MG63 (cell line): ENCODE measurements at places on chromosomes 12 and 14. TPM values are rescaled to one million over a fixed set of nuclear protein-coding genes. Genes with fewer than 3 reads are reported as not detected.
A peak's percentile ranks its signal among the peaks of the same experiment; 100 is the strongest.

DNA sequence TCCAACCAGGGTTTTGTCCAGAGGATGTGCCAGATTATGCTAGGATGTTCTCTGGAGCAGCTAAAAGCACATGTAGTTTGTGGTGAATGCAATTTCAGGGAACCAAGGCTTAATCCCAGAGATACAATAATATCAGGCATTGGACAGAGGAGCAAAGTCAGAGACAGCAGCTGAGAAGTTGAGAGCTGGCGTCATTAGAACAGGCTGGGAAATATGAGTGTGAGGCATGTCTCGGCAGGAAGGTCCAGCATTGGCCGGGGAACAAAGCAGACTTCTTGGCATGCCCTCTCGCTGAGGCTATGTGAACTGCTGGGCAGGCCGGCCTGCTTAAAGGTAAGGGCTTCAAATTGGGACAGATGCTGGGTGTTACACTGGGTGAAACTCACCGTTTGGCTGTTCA lies 125.4 kb downstream of the CAND1 start:
- DNase-seq = peak; percentile 86

DNA sequence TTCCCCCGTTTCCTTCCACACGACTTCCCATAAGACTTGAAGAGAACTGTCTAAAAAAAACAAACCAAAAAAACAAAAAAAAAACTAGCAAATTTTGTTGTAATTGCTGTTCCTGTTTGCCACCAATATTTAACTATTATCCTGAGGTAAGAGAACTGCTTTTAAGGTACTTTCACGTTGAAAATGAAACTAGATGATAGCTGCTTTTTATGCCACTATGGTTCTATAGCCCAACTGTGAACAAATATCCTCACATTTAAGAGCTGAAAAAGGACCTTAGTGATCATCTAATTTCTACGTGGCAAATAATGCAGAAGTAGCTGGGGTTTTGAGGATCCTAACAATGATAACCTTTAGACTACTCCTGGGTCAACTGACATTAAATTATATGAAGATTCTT lies 98.6 kb downstream of the TAOK3 start:
- no peak for DNase-seq

DNA sequence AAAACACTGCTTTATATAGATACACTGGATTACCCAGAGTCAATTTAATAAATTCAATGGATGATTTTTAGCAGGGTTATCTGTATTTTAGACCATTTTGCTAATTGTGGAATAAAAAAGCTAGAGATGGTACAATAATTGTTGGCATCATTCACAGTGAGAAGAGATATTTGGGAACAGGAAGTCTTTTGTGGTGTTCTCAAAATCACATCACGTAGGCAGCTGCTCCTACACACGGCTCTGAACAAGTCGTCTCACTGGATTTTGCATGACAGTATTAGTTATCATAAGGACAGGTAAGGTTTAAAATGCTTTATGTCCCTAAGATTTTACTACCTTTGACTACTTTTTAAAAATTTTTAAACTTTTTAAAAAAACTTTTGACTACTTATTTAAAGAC lies 52.0 kb downstream of the PAPLN start:
- no peak for DNase-seq

GRCh38 chr14:103619057-103619456 lies 10.0 kb upstream of the KLC1 start:
- DNase-seq = no peak

- DNase-seq = no peak
Measured at GRCh38 chr12:47945341-47945728, 18.1 kb upstream of the TMEM106C start.

DNA sequence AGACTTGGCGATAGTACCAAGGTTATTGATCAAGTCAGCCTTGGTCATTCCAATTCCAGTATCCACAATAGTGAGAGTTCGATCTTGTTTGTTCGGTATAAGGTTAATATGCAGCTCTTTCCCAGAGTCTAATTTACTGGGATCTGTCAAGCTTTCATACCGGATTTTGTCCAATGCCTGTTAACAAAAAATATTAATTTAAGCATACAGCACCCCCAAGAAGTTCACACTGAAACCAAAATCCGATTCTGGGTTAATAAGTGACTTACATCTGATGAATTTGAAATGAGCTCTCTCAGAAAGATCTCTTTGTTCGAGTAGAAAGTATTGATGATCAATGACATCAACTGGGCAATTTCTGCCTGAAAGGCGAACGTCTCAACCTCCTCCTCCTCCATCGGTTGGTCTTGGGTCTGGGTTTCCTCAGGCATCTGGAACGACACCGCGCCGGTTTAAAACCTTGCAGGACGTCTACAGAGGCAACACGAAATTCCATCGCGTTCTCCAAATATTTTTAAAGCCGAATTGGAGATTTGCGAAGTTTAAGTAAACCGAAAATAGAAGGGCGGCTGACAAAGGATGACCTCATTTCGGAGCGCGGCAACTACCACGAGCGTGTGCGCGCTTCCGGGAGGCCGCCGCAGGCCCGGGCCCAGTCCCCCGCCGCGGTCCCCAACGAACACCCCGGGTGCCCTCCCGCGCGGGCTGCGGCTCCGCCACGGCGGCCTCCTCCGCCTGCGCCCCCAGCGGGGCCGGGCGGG lies 716 bp downstream of the HSP90AA1 start:
- peak; percentile 48 for DNase-seq

DNA sequence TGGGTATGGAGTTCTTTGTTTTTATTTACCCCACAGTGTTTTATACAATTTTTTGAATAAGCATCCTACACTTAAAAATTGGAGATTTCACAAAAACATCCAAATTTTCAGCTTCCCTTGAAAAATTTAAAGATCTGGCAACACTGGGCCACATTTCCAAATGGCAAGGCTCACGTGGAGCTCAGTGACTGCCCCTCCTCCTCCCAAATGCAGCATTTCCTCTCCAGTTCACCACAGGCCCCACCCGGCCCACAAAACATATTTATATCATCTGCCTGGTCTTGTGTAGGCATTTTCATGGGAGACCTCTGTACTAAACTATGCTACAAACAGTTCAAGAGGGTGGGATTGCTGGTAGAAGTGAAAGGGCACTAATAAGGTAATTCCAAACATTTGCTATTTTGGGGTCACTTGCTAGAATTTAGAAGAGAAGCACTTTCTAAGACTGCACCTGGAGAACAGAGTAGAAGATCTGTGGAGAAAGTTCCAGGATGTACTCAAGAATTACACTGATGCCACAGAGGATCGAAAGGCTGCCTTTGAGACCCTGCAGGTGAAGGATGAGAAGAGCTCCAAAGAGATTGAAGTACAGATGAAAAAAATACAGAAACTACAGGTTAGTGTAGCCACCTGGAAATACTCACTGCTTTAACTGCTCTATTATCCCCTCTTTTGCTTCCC lies 7.3 kb downstream of the FKBP11 start:
- DNase-seq = no peak

GRCh38 chr14:106778986-106779385 lies 1252.6 kb downstream of the TMEM121 start:
- DNase-seq = no peak

DNA sequence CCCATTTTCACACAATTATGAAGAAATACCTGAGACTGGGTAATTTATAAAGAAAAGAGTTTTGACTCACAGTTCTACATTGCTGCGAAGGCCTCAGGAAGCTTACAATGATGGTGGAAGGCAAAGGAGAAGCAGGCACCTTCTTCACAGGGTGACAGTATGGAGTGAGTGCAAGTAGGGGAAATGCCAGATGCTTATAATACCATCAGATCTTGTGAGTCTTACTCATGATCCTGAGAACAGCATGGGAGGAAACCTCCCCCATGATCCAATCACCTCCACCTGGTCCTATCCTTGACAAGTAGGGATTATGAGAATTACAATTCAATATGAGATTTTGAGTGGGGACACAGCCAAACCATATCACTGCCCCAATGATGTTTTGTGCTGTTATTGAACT lies 189.3 kb upstream of the CRY1 start:
- DNase-seq = no peak

GRCh38 chr14:22159957-22160356 lies 429.1 kb downstream of the DAD1 start:
- no peak for DNase-seq

DNA sequence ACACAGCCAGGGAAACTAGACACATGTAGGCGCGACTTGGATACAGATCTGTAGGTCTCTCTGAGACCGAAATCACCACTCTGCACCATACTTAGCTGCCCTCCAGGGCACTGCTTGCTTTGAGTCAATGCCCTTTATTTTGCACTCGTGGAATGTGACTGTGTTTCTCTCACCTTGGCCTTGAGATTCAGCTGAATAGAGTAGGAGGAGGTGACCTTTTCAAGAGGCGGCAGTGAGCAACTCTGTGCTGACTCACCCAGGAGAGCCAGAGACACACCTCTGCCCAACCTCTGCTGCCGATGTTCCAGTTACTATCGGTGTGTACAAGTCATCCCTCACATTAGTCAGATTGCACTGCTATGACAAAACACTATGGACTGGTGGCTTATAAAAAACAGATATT lies 583.4 kb downstream of the VRK1 start:
- no peak for DNase-seq

DNA sequence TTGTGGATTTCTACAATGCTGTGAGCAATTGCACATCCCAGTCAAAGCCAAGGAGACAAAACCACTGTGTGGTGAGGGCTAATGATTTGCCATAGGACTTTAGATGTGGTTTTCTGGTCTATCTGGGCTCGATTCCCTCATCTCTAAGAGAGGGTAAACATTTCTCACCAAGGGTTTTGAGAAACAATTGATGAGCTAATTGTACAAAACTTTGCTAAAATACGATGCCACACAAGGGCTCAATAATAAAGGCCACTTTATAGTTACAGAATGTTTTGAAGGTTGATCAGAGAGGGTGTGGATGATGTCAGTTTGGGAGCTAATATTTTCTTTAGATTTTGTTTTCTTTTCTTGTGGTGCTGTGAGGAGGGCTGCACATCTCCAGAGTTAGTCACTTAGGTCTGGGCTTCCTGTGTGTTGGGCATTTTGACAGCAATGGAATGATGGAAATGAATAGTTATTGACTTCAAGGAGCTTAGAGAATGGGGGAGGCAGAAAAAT lies 60.8 kb upstream of the SLC38A4 start:
- peak; percentile 78 for DNase-seq

GRCh38 chr12:101019667-101020066 lies 190.4 kb downstream of the SLC5A8 start:
- no peak for DNase-seq

DNA sequence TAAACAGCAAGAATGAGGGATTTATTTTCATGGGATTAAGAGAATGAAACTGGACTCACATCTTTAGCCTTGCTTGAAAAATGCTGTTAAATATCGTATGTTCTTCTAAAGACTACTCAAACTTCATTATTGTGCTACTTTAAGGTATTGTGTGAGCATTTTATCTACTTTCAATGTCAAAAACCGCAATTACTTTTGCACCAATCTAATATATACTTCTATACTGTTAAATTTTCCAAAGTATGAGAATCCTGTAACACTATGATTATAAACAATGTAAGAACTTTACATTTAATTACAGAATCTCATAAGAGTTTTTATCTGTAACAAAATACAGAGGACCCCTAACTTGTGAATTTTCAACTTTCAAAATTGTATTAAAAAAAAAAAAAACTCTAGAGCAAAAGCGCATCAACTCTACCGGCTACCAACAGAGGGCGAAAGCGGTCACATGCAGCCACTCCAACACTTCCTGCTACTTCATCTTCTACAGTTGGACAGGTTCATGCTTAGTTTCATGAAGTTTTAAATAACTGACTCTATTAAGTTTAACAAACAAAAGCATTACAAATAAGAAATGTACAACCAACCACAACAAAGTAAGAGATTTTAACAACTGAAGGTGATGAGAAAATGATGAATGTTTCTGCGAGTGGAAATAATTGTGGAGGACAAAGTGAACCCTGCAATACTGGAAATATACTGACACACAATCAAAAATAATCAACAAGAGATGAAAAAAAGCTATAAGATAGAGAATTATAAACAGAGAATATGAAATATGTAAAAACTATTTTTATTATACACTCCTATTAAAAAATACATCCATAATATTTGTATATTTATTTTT lies 210.9 kb downstream of the MED13L start:
- DNase-seq = peak; percentile 35

- no peak for DNase-seq
Measured at GRCh38 chr14:37170237-37170636, 2.2 kb downstream of the SLC25A21 start.

DNA sequence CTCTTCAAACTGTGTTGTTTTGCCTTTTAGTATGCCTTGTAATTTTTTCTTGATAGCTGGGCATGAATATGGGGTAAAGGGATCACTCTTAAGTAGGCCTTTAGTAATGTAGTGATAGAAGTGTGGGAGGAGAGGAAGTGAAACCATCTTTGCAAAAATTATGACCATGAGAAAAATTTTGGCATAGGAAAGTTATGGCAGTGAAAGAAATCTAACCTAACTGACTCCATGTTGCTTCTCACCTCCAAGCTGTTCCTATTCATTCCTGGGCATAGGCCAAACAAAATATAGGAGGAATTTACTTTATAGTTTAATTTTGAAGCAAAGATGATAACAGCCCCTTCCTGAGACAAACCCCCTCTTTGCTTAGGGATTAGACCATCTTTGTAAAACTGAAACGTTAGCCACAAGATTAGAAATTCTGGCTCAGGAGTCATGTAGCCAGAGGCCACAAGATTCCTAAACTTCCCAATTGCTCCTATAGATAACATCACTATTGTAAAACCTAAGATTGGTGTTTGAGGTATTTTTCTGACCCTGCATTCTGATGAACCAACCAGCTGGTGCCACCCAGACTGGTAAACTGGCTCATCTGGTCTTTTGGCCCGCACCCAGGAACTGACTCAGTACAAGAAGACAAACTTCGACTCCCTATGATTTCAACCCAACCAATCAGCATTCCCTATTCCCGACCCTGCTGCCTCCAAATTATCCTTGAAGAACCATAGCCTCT lies 45.8 kb downstream of the CRADD start:
- DNase-seq = peak; percentile 65

GRCh38 chr14:51546099-51546498 lies 105.6 kb upstream of the FRMD6 start:
- DNase-seq = no peak

DNA sequence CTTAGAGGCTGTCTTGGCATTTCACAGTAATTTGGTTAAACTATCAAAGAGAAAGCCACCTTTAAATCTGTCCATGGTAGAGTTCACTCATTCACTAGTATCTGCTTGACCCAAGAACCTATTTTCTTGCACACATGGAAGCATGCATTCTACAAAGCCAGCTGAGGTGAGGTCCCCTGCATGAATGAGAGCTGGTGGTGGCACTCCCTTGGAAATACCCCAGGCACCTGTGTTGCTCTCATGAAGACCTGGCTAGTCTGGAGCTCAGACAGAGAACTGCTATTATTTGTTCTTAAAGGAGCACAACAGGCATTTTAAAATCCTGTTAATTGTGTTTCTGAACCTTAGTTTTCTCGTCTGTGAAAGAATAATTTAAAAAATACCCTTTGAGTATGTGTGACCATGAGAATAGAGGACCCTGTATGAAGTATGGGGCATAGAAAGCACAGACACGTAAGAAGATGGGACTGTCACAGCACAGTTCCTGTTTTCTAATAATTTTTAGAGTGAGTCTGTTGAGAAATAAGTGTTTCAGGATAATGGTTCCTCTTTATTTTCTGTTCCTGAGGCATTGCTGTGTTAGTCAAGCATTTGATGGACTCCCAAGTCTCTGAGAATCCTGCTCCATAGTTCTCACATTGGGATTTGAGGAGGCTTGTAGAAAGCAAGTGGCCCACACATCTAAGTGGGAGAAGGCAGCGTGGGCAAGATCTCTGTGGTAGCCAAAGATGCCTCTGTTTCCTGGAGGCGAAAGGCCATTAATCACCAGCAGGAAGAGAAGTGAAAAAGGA lies 10.9 kb downstream of the RGS6 start:
- no peak for DNase-seq

The TSPAN11 gene
- 1.0 and 1.2 TPM in 2 replicates for total RNA-seq

The PKP2 gene
- 7.4 and 10.6 TPM in 2 replicates for total RNA-seq

The GLS2 gene
- 1.5 TPM in 1 of 2 replicates, not detected in the other for total RNA-seq

The ARHGAP5 gene
- 7.9 and 32.1 TPM in 2 replicates for total RNA-seq

The GALNT6 gene
- total RNA-seq = not detected in 2 replicates

The BDKRB2 gene
- total RNA-seq = 8.0 and 8.8 TPM in 2 replicates
